ENCODE measurements at places on chromosomes 12 and 14. TPM values are rescaled to one million over a fixed set of nuclear protein-coding genes. Genes with fewer than 3 reads are reported as not detected.

Gene AMDHD1
- not detected for total RNA-seq

Gene ZBTB39
- 4.0 TPM for total RNA-seq

Gene PROX2
- not detected for total RNA-seq

- no peak overlapping the region for H3K4me3 ChIP-seq
- H3K4me1 ChIP-seq: peaks cover 7% of the 10 kb centered on the region
- no peak for DNase-seq
These were observed 321.9 kb downstream of the SYT1 start for GRCh38 chr12:79186506-79186905.

- peaks cover 3% of the 10 kb centered on the region for H3K27me3 ChIP-seq
- H3K4me1 ChIP-seq: peaks cover 6% of the 10 kb centered on the region
- H3K27ac ChIP-seq: no peak overlapping the region
- H3K4me3 ChIP-seq: no peak overlapping the region
These were observed 8.1 kb downstream of the ATP6V0A2 start for GRCh38 chr12:123720141-123720814.

GRCh38 chr14:101173698-101174521 lies 270.4 kb upstream of the RTL1 start:
- H3K27ac ChIP-seq: no peak overlapping the region
- H3K4me1 ChIP-seq: no peaks in the 10 kb centered on the region
- no peak for DNase-seq
- no peaks in the 10 kb centered on the region for H3K36me3 ChIP-seq
- H3K27me3 ChIP-seq: peaks cover 32% of the 10 kb centered on the region

DNA sequence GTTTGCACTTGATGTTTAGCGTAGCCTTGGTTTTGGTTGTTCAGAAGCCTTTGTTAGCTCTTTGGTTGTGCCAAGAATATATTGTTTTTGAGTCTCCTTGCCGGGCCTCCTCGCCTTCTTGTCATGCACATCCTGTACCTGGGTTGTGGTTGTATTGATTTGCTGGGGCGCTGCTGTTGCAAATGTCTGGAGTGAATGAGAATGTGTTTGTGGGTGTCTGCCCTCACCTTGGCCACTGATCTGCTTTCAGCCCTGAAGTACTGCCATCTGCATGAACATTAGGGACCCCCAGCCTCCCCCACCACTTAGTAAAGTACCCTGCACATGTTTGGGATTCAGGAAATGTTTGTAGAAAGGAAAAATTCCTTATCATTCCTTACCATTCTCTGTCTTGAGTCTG lies 16.5 kb downstream of the PRKCH start:
- no peak for DNase-seq
- no peaks in the 10 kb centered on the region for H3K36me3 ChIP-seq
- H3K4me3 ChIP-seq: no peak overlapping the region
- H3K27ac ChIP-seq: no peak overlapping the region
- H3K27me3 ChIP-seq: peaks cover 13% of the 10 kb centered on the region

DNA sequence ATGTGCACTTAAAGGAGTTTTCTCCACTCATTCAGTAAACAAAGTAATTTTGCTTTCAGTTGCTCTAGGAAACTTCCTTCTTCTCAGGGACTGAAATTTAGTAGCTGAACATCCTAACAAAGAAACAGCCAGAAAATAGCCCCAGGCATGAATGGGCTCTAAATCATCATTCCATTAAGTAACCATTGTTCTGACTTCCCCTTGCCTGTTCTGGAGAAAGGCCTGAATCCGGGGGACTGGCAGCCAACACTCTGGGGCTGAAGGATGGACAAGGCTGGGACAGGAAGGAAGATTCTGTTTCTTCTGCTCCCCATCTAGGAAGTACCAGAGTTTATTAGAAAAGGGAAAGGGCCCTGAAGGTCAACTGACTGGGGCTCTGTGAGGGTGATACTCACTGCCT lies 104.5 kb downstream of the ESRRB start:
- H3K36me3 ChIP-seq: no peaks in the 10 kb centered on the region
- DNase-seq: no peak
- no peaks in the 10 kb centered on the region for H3K4me1 ChIP-seq
- H3K4me3 ChIP-seq: no peak overlapping the region
- H3K27ac ChIP-seq: no peak overlapping the region

DNA sequence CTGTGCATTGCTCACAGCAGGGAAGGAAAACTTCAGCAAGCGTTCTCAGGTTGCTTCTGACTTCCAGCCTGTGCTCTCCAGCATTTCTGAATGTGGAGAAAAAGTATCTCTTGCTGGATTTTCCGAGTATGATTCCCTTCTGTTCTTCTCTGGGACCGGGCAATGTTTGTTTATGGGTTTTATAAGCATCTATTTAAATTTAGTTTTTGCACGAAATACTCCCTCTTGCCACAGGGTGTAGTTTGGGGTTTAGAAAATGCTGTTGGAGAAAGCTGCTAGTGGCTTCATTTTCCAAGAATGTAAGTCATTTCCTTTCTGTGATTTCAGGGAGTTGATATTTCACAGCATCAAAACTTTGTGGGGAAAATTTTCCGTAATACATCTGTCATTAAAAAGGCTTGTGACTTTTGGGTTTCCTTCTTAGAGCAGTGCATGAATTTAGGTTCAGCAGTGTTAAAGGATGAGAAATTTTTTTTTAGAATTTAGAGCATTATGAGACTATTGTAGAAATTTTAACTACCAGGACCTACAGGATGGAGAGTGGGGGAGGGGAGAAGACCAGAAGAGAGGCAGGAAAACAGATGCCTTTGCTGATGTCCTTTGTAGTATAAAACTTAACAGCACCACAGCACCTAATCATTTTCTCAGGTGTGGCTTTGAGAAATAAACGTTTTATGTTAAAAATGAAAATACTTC lies 1.5 kb downstream of the FRMD6 start:
- peak; percentile 61 for DNase-seq
- H3K4me3 ChIP-seq: peak overlapping the region; percentile 99
- peaks cover 51% of the 10 kb centered on the region for H3K4me1 ChIP-seq
- H3K36me3 ChIP-seq: peaks cover 68% of the 10 kb centered on the region

All from HFFc6 (cell line).